ENCODE measurements at places on chromosomes 7 and 10.

DNA sequence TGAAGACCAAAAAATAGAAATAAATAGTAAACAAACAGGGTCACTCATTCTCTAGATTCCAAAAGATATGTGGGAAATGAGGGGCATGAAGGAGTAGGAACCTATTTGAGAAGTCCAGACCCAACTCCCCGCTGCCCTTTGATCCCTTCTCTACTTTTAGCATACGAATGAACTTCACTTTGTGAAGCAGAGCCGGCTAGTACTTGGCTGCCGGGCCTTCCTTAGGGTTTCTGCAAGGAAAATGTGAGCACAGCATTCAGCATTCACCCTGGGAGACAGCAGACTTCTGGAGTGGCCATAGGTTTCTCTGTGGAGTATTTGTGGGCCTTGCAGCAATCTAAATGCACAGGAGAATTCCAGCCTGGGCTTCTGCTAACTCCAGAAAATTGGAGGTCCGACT, 76.3 kb upstream of the PRKAR2B start:
- no peak for DNase-seq

DNA sequence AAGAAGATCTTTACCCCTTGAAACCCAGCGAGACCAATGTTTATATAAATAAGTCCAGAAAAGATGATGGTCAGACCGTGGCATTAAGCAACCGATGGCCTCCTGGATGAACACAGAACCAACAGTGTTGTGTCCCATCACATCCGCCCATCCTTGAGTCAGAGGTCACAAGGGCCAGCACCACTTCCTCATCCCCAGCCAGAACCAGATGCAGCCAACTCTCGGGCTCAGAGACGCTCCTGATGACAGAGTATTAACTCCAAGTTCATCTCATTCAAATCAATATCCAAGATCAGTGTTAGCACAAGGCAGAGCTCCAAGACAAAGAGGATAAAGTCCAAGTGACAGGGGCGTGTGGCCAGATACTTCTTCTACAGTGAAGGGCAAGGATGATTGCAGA, 63.5 kb downstream of the FAM53B start:
- DNase-seq = no peak

- no peak for DNase-seq
These were observed 101.5 kb downstream of the CHCHD3 start for GRCh38 chr7:132980402-132980801.

DNA sequence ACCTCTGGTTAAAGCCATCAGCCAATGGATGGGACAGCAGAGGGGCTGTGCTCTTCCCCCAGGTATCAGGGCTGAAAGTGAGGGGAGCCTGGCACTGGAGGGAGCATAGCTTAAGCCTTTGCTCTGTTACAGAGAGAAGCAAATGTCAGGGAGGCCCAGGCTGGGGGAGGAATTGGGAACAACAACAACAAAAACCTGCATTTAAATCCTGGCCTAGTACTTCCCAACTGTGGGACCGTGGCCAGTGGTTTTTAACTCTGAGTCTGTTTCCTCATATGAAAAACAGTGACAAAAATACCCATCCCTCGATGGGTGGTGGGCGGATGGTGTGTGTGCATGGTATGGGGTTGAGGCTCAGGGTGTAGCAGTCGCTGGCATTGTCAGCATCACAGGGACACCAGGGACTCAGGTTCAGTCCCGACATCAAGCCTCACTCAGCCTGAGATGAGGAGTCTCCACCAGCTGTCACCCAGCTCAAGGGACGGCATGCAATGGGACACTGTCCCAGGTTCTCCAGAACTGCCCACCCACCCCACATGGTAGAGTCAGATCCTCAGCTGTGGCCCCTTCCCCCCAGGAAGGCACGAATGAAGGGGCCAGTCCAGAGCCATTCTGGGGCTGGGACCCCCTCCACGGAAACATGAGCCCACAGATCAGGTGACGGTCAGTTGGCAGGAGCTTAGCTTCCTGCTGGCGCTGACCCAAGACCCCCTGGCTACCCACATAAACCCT, 74.5 kb downstream of the AFAP1L2 start:
- no peak for DNase-seq

DNA sequence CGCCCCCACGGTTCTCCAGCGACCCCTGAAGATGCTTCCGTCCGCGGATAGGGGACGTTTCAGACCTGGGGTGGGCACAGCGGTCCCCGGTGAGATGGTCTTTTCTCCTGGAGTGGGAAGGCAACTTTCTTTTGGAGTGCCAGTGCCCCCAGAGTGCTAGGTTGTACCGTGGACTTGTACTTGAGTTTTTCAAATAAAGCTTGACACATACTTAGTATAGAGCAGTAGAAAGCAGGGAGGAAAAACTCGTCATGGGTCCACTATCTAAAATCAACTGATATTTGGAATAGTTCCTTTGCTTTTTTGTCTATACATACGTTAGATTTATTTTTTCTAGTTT, 28.4 kb downstream of the RBM20 start:
- no peak for DNase-seq

DNA sequence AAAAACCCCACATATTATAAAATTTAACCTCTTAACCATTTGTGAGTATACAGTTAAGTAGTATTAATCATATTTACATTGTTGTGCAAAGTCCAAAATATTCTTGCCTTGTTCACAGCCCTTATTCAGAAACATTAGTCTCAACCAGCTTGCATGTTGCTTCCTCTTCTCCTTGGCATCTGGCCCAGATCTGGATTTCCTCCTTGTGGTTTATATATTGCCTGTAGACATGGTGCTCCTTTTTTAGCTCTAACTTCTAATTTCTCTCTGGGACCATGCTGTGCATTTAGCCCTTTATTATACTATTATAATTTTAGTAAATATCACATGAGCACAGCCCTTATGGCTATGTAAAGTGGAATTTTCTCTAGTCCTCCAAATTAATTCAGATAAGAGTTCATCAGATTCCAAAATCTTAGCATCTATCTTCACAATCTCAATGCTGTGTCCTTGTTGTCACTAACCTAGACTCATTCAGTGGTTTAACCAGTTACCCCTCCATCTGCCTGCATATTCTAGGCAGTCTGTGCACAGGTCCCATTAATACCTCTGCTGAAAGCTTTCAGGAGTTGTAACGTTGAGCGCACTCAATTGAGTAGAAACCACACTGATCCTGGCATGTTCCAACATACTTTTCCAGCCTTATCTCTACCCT, 7.9 kb downstream of the CPED1 start:
- DNase-seq = peak; percentile 45

- DNase-seq = no peak
These were observed 171.8 kb downstream of the SEMA3A start for GRCh38 chr7:84022684-84023308.

DNA sequence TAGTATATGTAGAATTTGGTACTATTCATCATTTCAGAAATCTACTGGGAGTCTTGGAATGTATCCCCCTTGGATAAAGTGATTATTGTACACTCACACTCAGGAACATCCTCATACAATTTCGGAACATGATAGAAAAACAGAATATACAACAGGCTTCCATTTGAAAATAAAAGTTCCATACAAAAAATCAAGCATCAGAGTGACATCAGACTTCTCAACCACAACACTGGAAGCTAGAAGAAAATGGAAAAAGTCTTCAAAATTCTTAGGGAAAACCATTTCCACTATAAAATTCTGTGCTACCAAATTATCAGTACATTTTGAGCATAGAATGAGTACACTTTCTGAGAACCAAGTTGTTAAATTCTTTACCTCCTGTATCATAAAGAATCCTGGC, 8.8 kb downstream of the LYZL1 start:
- no peak for DNase-seq

DNA sequence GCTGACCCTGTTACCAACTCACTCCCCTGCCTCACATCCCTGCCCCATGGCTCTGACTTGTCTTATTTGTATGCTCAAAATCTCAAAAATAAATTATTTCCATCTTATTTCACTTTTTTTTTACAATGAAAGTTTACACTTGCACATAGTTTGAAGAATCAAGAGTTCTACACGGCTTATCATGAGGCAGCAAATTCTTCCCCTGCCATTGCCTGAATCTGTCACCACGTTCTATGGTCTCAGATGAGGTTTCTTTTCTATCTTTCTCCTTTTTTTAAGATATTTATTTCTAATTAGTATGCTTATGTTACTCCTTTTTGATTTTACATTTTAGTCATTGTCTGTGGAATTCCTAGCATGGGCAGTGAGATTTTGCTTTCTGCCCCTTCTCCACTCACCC, 28.4 kb downstream of the ARHGAP22 start:
- DNase-seq = no peak

GRCh38 chr10:76333796-76334195, 902.4 kb downstream of the LRMDA start:
- DNase-seq = peak; percentile 18

DNA sequence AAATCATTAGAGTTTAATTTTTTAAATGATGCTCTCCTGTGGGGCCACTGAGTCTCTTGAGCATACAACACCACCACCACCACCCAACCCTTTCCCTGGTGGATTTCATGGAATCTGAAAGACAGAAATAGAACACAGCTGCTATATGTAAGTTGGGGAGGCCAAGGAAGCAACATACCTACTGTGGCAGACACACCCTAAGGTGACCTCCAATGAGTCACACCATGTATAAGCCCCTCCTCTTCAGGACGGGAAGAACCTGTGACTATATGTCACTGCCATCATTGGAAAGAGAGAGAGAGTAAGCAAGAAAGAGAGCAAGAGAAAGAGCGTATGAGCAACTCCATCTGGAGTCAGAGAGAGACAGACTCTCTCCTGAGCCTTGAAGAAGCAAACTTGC, 172.4 kb upstream of the NFE2L3 start:
- no peak for DNase-seq

- DNase-seq = no peak
These were observed 12.3 kb downstream of the DYDC1 start for GRCh38 chr10:80344276-80344675.

- DNase-seq = no peak
These were observed 90.4 kb downstream of the HIPK2 start for GRCh38 chr7:139687211-139687954.

DNA sequence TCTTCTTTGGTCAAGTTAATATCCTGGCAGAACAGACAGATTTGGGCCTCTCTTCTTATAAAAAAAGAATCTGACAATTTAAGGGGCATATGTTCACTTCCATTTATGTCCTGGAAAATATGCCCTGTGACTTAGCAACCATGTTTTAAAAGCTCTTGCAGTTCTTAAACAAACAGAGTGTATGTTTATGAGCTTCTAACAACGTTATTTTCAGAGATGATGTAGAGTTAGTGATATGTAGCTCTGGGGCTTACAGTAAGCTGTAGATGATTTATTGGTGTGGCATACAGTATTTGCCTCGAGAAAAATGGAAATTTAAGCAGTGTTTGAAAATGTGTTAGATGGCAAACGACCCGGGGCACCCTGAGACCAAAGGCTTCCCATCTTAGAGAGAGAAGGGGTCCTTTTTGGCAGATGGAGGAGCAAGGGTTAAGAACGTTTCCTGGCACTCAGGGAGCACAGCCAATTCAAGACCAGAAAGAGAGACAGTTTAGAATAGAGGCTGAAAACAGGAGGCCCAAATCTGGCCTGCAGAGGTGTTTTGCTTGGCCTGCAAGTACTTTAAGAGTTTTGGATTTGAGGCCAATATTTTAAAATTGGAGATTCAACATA, 397.5 kb downstream of the KCNMA1 start:
- no peak for DNase-seq

GRCh38 chr10:78934532-78934898, 134.3 kb upstream of the ZMIZ1 start:
- DNase-seq = no peak

GRCh38 chr7:150956395-150957132, 21.6 kb downstream of the KCNH2 start:
- no peak for DNase-seq

All from kidney glomerular epithelial cell (primary cell).